Stimulated activated CD4-positive, alpha-beta T cell treated with anti-CD3 and anti-CD28 coated beads, Interleukin-2, amount 100 ng/mL, for 24 hours (primary cell): ENCODE measurements at places on chromosomes 6 and 20.

- DNase-seq, result no peak
Observed at GRCh38 chr6:36224918-36225461, 28.4 kb downstream of the BRPF3 start.

DNA sequence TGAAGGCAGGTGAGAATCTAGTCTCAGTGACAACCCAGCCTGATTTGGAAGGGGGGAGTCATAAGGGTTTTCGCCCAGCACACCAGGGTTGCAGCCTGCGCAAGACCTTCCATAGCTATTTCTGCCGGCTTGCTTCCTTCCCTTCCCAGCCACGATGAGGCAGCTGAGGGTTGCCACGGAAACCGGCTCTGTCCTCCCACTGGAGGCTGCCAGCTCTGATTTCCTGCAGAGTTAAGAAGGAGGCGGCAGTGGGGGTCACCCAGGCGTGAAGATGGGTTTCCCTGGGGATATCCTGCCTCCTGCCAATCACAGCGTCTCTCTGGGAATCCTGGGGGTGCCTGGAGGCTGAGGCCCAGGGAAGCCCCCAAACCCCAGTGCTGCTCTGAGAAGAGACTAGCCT lies 23.1 kb upstream of the KCNB1 start:
- DNase-seq, result no peak

- no peak for DNase-seq
Observed at GRCh38 chr6:115629415-115629814, 431.3 kb downstream of the FRK start.

DNA sequence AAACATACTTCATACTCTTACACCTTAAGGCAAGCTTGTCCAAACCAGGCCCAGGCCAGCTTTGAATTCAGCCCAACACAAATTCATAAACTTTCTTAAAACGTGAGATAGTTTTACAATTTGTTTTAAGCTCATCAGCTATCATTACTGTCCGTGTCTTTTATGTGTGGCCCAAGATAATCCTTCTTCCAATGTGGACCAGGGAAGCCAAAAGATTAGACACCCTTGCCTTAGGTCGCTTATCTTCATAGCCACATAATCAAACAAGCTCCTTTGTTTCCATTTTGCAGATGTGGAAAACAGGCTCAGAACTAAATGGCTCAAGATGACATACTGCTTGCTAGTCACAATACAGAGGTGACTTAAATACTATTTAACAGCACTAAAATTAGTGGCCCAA lies 6.0 kb downstream of the SALL4 start:
- DNase-seq, result no peak

- DNase-seq, result no peak
Observed at GRCh38 chr20:15196547-15197255, 859.3 kb upstream of the FLRT3 start.

GRCh38 chr6:28634761-28635546 lies 109.3 kb downstream of the GPX5 start:
- DNase-seq, result no peak

GRCh38 chr6:157595768-157596167 lies 214.8 kb downstream of the ZDHHC14 start:
- peak; percentile 7 for DNase-seq
